ENCODE measurements at places on chromosomes 4 and X.

DNA sequence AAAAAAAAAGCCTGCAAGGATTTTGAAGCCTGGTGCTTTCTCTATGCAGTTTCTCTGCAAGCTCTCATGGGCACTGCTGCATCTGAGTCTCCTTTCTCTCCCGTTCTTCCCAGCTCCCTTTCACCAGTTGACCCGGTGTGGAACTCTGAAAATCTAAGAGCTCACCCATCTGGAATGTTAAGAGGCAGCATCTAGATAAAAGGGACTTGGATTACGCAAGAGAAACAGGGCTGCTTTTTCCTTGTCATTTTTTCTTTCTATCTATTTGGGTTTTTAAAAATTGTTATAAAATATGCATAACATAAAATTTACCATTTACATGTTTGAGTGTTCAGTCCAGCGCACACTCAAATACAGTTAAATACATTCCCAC, 95.2 kb upstream of the RPS6KA3 start:
- no peak for DNase-seq

DNA sequence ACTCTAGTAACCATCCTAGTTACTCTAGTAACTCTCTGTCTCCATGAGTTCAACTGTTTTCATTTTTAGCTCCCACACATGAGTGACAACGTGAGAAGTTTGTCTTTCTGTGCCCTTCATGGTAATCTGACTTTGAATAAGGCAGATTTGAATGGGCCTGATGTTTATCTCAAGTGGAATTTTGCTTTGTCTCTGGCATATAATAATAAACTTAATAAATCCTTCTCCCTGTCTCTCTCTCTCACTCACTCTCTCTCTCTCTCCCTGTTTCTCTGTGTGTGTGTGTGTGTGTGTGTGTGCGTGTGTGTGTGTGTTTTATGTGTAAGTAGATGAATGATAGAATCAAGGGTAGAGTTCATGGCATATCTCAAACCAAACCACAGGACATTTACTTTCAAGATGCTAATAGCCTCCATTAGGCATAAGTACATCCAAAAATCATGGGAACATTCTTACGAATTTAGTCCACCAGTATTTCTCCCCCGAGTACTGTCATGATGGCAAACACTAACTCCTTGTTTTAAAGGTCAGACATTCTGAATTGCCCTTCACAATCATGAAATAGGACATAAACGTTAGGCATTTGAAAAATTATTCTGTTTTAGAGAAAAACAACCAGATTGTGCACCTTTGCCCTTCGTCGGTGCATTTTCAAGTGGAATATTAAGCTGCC, 193.1 kb downstream of the SPATA18 start:
- no peak for DNase-seq

DNA sequence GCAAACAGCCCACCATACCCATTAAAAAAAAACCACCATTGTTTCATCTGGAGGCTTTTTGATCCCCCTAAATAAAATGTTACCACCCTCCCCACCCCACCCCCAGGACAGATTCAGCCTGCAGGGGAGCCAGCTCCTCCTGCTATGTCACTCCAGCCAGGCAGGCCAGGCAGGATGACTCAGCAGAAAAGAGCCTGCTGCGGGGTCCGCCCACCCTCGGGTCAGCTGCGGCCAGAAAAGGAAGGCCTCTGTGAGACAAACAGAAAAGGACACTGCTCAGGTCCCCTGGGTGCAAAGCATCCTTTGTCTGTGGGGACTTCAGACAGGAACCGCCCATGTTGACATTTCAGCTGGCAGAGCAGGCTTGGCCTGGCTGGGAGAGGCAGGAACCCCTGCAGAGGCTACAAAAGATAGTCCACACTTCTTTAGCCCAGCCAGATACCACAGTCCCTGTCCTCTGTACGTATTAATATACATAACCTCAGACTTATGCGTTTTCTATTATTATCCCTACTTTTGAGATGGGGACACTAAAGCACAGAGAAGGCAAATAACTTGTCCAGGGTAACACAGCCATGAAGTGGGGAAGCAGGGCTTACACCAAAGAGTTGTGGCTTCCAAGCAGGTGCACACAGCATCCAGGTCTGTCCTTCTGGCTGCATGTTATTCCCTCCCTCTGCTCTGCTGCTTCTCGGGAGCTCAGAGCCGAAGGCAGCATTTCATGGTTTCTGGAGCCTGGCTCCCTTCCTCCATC, 147.7 kb downstream of the CPEB2 start:
- DNase-seq = no peak

DNA sequence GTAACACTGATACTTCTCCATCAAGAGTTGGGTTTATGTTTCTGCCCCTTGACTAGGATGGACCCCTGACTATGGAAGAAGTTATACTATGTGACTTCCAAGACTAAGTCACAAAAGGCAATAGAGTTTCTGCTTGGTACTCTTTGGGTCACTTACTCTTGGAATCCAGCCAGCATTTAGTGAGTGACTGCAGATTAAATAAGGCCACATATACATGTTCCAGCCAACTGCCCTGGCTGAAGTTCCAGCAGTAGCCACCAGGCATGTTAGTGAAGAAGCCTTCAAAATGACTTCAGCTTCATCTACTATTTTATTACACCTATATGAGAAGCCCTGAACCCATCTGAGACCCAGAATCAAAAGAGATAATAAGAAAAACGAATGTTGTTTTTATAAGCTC, 524.0 kb downstream of the DMD start:
- DNase-seq = no peak

DNA sequence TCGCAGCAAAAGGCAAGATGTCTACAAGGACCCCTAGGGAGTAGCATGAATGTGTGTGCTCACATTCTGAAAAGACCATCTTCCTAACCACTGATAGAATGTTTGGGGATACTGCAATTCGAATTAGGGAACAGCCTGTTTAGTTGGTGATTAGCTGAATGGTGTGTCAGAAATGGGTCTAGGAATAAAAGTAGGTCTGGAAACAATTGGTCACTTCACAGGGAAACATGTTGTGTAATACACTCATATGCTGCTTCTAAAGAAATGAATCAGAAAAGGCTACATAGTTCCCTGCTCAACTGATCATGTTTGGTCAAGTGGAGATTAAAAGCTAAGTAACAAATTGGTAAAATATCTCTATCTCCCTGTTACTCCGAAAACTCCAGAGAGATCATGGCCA, 2362.4 kb upstream of the TENM3 start:
- no peak for DNase-seq

- no peak for DNase-seq
These were observed 680.3 kb upstream of the DIAPH2 start for GRCh38 chrX:96004386-96004785.

Measured in activated T-helper 1 cell treated with anti-CD3 and anti-CD28 coated beads, Interleukin-12 subunit alpha, Interleukin-12 subunit beta, Interleukin-2, Interleukin-4 antibody, amounts not matched to agents 30 ng/mL and 10 ng/mL and 1 ng/mL, durations not matched to agents 14 hours and 24 hours and 36 hours (primary cell).